ENCODE measurements at places on chromosomes 12 and 14. TPM values are rescaled to one million over a fixed set of nuclear protein-coding genes. Genes with fewer than 3 reads are reported as not detected.

TEX52 gene
- total RNA-seq: not detected

SRGAP1 gene
- total RNA-seq: 0.92 TPM

RNASE2 gene
- not detected for total RNA-seq

IRAK3 gene
- 0.28 TPM for total RNA-seq

PTPRR gene
- 0.85 TPM for total RNA-seq

TAS2R46 gene
- 0.87 TPM for total RNA-seq

Measured in H7 (cell line).